Stimulated activated CD4-positive, alpha-beta T cell treated with anti-CD3 and anti-CD28 coated beads, Interleukin-4, amount 100 ng/mL, for 48 hours (primary cell): ENCODE measurements at places on chromosomes 11 and 22.

DNA sequence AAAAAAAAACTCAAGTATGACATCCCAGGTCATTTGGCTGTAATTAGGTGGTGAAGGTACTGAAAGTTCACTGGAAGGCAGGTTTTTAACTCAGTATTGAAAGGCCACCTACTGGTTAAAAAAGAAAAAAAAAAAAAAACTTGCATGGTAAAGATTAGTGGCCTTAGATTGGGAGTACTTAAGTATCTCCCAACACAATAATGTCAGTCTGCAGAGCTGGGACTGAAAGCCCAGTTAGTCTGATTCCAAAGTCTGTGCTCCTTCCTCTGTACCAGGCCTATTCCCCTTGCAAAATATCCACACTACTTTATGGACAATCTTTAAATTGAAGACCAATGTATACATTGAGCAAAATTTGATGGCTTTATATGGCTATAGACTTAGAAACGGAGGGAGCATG, 85.5 kb downstream of the NOX4 start:
- no peak for DNase-seq

- no peak for DNase-seq
Observed at GRCh38 chr11:79922641-79923040, 481.8 kb upstream of the TENM4 start.

GRCh38 chr22:19375435-19375834, 56.1 kb downstream of the HIRA start:
- DNase-seq: no peak

- DNase-seq: no peak
Observed at GRCh38 chr11:115342142-115342541, 162.1 kb downstream of the CADM1 start.

DNA sequence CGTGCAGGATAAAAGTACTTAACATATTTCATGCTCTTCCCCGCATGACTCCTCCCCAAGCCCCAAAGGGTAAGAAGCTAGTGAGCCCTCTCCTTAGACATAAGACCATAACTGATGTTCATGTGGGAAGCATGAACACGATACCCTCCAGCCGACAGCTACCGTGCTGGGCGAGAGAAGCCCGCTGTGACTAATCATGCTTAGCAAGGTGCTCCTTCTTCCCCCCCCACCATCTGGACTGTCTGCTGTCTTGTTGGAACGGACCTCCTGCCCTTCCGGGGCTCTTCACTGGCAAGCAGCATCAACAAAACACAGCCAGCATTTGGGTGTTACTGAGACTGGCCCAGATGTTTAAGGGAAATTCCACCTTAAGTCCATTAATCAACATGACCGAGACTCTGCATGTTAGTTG, 200.6 kb downstream of the DBX1 start:
- DNase-seq: no peak

GRCh38 chr11:129750343-129751292, 65.0 kb upstream of the TMEM45B start:
- peak; percentile 66 for DNase-seq

- no peak for DNase-seq
Observed at GRCh38 chr11:2842876-2843275, 42.7 kb downstream of the CDKN1C start.

DNA sequence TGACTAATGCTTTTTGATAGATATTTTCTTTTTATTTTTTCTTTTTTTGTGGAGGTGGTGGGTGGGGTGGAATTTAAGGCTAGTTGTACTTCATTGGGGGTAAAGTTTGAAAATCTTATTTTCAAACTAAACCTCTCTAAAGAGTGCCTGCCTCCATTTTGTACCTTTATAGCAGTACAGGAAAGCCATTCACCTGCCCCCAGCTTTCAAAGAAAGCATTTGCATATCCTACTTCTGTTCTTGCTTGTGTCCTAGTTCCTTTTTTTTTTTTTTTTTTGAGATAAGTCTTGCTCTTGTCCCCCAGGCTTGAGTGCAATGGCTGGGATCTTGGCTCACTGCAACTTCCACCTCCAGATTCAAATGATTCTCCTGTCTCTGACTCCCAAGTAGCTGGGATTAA, 766.2 kb upstream of the LRRC4C start:
- no peak for DNase-seq

- peak; percentile 91 for DNase-seq
Observed at GRCh38 chr22:31676700-31677099, 14.7 kb upstream of the PISD start.

DNA sequence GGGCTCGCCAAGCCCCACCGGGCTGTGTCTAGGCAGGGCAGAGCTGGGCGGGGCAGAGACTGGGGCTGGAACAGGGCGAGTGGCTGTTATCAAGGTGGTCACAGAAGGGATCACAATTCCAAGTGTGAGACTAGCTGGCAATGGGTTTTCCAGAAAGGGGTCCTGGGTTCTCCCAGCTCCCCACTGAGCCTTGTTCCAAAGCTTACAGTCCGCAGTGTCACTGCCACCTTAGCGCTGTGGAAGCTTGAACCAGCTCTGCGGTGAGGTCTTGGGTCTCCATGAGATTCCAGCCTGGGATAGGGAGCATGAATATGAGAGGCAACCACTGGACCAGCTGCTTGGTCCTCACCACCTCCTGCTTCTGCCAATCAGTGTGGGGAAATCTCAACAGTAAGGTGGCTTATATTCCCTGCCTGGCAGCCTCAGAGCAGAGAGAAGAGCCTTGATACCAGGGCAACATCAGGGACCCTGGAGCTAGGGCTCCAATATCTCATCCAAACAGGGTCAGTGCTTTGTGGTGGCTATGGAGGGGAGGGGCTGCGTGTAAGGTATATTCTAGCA, 831 bp downstream of the CD44 start:
- no peak for DNase-seq

DNA sequence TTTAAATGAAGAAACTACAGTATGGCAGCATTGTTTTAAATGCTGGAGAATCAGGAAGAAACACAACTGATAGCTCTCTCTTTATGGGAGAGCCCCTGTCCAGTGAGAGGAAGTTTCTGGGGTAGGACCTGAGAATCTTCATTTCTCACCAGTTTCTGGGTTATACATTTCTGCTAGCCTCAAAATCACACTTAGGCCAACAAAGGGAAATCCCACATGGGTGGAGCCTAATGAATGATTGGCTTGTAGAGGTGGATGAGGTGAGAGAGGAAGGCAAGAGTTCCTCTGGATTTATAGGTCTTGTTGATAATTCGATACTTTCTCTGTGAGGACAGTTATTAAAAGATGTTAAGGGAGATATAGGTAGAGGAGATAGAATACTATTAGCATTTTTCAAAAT, 1397.3 kb upstream of the TENM4 start:
- no peak for DNase-seq

DNA sequence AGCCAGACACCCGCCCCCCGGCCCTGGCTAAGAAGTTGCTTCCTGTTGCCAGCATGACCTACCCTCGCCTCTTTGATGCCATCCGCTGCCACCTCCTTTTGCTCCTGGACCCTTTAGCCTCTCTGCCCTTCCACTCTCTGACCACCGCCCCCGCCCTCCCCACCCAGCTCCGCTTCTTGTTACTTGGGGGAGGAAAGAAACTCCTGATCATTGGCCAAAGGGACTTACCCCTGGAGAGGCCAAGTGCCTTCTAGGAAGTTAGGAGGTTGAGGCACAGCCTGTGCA, at the start of gene PRR33:
Gene PRR33 (minus strand): TSS at position 65 of the 285 bp plus-strand sequence. CDS start 1,311 bp downstream, outside the sequence.
- DNase-seq: no peak

DNA sequence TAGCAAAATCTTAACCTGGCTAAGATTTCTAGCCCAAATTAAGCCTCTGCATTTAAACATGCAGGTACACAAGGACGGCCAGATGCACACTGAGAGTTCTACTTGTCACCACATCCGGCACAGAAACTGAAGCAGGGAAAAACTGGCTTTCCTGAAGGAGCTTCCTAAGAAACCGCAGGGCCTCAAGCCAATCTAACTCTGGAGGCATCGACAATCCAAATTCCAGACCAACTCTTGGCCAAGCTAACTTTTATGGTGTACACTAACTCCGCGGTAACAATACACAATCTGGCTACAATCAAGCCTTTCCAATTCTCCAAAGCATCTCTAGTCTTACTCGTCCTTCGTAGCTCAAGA, 1.2 kb downstream of the MSANTD2 start:
- DNase-seq: no peak

- DNase-seq: no peak
Observed at GRCh38 chr11:128343135-128343514, 244.2 kb downstream of the ETS1 start.

- DNase-seq: no peak
Observed at GRCh38 chr22:41742918-41743317, 43.6 kb downstream of the MEI1 start.

GRCh38 chr11:20934516-20934915, 265.1 kb downstream of the NELL1 start:
- DNase-seq: no peak

- no peak for DNase-seq
Observed at GRCh38 chr22:44624689-44625420, 77.1 kb upstream of the PRR5 start.

DNA sequence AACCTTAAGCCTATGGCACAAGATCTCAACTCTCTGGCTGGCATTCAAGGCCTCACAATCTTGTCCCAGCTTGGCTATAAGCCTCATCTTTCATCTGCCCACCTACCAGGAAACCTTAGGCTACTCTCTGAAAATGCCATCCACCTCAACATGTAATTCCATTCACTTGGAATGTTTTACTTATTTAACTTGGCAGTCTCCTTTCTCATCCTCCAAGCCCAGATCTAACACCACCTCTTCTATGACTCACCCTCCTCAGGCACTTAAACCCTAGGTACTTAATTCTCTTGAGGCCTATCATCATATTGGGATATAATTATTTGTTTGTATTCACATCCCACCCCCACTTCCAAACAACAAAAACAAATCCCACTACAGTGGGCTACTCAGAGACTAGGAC, 15.0 kb downstream of the POGLUT3 start:
- no peak for DNase-seq

DNA sequence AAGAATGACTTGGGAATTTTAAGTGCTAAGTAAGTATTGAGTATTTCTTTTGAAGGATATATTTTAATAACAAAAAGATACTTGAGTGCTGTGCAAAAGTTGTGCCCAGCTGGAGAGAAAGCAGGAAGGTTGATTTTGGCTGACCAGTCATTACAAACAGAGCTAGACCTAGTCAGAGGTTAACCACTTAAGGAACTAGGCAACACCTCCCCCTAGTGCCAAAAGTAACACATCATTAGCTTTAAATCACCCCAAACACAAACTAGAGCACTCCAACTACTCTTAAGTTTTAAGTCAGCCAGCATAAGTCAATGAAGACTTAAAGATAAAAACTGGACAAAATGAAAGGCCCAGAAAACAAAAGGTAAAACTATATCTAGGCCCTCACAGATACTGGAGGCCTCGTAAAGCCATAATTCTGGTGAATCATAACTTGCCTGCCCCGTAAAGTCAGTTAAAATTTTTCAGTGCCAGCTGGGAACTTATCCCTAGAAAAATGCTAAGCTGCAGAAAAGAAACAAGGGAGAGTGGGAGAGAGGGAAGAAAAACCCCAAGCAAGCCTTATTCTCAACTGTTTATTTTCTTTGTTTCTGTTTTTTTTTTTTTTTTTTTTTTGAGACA, 4.6 kb downstream of the TMEM9B start:
- DNase-seq: no peak

DNA sequence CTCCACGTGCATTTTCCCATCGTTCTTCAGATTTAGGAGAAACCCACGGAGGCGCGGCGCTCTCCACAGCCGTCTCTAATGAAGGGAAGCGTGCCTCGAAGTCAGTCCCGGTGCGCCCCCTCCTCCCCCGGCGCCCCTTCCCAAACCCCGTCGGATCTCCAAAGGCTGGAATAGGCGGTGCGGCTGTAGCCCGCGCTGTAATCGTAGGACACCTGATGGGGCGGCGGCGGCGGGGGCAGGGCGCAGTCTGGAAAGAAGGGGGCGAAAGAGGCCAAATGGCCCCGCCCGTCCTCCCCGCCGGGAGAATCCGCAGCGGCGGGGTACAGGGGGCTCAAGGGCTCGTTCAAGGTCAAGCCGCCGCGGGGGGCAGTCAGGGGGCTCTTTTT, 1.3 kb downstream of the FAM181B start:
- DNase-seq: no peak

GRCh38 chr11:78078218-78079167, 1.2 kb downstream of the NDUFC2 start:
- DNase-seq: no peak

GRCh38 chr11:3195251-3196160, 23.1 kb downstream of the MRGPRG start:
- no peak for DNase-seq

- no peak for DNase-seq
Observed at GRCh38 chr11:77299528-77299993, 1.9 kb downstream of the GDPD4 start.
